ENCODE measurements at places on chromosomes 1 and 21.

DNA sequence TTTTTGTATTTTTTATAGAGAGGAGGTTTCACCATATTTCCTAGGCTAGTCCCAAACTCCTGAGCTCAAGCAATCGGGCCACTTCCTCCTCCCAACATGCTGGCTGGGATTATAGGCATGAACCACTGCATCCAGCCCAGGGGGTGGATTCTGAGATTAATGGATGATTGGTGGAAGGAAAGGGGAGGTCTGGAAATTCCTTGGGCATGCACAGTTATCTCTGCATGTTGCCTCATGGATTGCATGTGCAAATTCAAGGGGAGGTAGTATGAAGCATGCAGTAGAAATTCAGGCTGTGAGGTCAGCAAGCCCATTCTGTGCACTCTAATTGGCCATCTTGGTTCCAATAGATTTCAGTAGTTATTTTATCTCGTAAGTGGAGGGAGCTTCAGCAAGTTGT, 124.4 kb downstream of the SPATA46 start:
- DNase-seq, result no peak

- no peak for DNase-seq
These were observed 25.2 kb downstream of the C1QB start for GRCh38 chr1:22677931-22678896.

- DNase-seq, result no peak
These were observed at the start of gene RAB7B for GRCh38 chr1:206002871-206003801. Gene RAB7B, minus strand, starts transcription at chr1:206003395. Its CDS starts 9,260 bp downstream, at chr1:205994135.

- peak; percentile 68 for DNase-seq
These were observed 3.2 kb upstream of the PROX1 start for GRCh38 chr1:213984387-213985208.

GRCh38 chr1:40338745-40339419, 21.8 kb upstream of the COL9A2 start:
- peak; percentile 71 for DNase-seq

- DNase-seq, result no peak
These were observed 50.3 kb downstream of the PGM1 start for GRCh38 chr1:63643517-63643916.

DNA sequence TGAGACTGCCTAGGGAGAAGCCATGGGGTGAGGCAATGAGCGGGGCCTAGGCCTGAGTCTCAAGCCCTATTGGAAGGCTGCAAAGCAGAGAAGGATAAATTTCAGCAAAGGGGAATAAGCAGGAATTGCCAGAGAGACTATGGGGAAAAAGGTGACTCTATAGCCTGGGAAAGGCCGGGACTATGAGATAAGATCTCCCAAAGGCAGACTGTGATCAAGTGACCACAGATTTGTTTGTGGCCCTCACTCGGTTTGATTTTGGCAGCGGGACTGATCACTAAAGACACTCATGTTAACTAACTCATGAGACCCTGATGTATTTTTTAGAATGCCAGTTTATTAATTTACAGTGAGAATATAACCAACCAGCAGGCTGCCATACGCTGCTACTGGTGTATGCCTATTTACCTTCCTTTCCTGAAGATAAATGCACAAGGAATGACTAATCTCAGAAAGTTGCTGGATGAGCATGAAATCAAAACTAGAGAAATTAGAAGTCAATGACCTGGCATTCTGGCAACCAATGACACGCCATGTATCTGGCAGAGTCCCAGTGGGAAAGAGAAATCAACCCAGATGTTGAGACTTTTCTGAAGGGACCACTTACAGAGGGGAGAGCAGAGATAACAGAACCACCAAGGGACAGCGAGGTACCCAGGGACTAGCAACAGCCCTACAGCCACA, 4.3 kb downstream of the HSF2BP start:
- no peak for DNase-seq

DNA sequence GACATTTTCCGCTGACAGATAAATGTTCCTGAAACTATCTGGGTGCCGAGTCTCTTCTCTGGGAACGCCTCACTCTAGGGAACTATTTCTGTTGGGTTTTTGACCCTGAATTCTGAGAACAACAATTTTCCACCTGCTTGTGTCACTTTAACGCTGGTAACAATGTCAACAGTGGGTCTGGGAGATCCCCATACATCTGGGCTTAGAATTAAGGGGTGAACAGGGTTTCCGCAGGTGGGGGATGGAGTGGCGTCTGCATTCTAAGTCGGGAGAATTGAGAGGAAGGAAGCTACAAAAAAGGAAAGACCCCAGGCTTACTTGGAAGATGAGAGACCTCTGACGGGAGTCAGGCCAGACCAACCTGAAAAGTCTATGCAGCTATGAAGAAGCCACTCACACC, 8.7 kb downstream of the CD247 start:
- no peak for DNase-seq

GRCh38 chr1:31584869-31585735, 8.8 kb downstream of the TINAGL1 start:
- no peak for DNase-seq

- DNase-seq, result peak; percentile 27
These were observed 9.5 kb downstream of the PLXNA2 start for GRCh38 chr1:208234721-208235120.
